Fibroblast of skin of back (primary cell): ENCODE measurements at places on chromosomes 6 and 20.

GRCh38 chr6:37693546-37694250 lies 4.0 kb downstream of the MDGA1 start:
- DNase-seq: no peak

DNA sequence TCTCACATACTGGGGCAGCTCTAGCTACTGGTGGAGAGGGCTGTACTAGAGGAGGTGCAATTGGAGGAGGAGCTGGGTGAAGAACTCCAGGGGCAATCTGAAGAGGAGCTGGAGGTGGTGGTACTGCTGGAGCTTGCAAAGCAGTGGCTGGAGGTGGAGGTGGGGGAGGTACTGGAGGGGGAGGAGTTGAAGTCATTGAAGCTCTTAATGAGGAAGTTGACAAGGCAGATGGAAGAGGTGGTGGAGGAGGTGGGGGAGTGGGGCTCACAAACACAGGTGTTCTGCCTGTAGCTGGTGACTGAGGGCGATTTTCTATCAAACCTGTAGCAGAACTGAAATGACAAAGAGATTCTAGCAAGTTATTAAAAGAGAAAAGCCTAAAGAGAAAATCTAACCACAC lies 77.6 kb downstream of the WASF1 start:
- DNase-seq: no peak

DNA sequence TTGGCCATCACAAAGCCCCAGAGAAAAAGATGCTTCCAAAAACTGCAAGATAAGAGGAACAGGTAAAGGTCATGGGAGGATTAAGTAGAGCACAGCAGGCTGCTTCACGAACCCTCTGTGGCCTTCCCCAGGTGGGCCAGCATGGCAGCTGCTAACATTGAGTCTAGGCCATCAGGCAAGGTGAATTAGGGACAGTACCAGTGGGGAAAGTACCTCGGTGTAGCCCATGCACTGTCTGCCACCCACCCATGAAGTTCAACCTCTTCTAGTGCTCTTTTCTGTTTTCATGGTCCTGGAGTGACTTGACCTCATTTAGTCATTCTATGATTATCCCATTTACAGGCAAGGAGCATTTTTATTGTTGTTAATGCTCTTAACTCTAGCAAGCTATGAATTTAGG lies 108.6 kb upstream of the DUSP22 start:
- no peak for DNase-seq

- peak; percentile 20 for DNase-seq
Measured at GRCh38 chr6:21115111-21115510, 478.4 kb upstream of the SOX4 start.

DNA sequence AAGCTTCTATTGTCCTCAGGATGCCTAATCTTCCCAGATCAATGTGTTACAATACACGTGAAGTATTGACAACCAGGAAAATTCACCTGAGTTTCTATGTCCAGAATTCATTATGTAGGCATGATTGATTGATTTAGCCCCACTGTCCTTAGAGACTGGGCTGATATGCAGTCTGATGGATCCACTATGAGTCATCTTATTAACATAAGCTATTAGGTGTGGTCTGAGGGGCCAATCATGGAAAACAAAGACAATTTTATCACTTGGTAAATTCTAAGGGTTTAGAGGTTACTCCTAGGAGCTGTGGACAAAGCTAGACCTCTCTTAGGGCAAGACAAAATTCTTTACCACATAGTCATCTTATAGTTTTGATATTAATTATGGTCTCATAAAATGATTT lies 41.3 kb upstream of the SLC35B3 start:
- DNase-seq: no peak

DNA sequence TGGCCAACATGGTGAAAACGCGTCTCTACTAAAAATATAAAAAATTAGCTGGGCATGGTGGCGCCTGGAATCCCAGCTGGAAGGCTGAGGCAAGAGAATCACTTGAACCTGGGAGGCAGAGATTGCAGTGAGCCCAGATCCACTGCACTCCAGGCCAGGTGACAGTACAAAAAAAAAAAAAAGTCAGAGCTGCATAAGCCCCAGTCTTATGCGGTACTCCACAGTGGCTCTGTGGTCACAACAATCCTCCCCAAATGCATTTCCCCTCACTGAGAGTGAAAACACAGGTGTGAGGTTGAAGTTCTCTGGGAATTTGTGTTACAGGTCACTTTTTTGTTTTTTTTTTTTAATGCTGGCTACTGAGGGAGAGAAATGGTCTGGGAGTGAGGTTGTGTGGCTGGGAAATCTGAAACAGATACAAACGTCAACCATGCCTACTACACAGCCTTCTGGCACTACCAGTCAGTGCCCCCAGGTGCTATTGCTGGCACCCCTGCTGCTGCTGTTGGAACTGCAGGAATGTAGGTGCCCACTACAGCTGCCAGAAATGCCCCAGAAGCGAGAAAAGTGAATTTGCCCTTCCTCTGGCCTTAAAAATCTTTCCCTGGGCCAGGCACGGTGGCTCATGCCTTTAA lies 5.7 kb downstream of the MRPS26 start:
- DNase-seq: no peak

DNA sequence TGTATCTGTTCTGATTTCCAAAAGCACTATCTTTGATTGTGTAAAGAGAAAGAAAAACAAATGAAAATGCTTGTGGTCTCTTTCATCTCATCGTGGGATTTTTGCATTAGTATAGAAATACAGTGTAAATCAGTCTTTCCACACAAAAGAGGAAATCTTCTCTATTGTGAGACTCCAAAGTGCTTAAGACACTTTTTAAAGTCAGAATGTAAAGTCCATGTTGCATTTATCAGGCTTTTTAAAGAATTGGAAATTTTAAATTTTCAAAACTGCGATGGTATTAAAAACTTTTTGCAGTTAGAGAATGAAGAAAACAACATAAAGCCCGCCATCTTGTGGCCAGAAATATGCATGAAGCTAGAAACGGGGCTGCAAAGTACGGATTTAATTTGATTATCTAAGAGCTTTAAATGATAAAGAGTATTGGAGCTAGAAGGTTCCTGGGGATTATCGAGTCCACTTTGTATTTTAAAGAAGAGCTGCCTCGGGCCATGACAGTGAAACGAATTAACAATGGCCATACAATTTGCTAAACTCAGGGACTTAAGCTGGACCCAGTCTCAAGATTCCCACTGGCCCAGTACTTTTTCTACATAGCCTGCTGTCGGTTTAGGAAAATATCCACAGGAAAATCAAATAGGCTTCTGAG lies 339.6 kb downstream of the ARHGAP18 start:
- DNase-seq: peak; percentile 54

DNA sequence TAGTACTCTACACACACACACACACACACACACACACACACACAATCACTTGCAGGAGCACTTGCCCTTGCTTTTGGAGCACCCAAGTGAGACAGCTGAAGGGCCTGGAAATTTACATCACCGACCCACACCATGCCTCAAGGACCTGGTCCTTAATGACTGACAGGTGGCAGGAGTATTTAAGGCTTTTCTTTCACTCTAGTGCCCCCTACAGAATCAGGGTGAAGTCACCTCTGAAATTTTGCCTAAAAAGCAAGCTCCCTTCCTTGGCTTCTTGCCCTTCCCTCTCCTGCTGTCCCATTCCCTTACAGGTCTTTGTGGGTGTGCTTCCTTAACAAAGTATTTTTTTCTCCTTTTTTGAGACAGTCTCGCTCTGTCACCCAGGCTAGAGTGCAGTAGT lies 353.5 kb upstream of the IRAK1BP1 start:
- DNase-seq: no peak

GRCh38 chr6:41599015-41599851 lies 39.0 kb upstream of the MDFI start:
- DNase-seq: no peak

- no peak for DNase-seq
Measured at GRCh38 chr6:159461998-159462397, 231.0 kb downstream of the SOD2 start.

DNA sequence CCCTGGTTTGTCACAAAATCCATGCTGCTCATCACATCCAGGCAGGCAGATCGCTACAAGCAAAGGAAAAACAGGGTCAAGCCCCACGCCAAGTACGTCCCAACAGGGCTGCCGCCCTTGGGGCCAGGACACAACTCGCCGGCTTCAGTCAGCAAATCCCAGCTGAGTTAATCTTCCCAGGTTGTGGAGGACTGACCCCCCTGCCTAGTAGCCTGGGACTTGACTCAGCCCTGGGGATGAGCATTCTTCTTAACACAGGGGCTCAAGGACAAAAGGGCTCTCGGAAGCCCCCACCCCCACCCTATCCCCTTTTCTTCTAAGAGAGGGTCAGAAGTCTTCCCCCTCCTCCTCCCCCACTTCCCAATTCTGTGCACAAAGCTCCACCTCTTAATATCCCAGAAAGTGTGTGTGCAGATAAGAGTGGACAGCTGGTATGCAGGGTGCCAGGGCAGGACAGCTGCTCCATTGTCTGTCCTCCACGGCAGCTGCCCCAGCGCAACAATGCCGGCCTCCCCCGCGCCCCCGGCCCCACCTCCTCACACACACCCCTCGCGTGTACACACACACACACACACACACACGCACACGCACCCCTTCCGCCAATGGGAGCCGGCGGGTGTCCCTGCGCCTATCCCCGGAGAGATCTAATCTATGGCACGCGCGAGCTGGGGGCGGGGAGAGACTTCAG lies 4.5 kb downstream of the DLL1 start:
- DNase-seq: no peak

GRCh38 chr6:16918586-16918985 lies 157.3 kb upstream of the ATXN1 start:
- no peak for DNase-seq

DNA sequence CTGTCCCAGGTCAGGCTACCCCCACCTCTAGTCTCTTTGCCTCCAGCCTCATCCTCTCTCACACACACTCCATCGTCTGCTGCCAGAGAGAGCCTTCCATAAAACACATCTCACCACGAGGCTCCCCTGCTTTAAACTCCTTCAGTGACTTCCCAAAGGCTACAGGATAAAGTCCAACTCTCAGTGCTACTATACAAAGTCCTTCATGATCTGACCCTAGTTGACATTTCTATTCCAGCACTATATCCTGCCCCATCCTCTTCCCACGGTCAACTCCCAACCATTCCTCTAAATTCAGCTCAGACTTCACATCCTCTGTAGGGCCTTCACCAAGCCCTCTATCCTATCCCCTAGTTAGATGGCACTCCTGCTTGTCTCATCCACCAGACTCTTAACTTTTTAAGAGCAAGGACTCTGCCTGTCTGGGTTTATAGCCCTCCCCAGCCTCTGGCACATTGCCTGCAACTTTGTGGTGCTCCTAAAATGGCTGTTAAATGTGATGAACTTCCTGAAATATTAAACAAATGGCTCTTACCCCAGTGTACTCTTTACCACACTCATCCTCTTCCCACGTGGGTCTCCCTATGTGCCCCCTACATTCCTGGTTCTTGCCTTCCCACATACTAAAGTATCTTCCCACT lies 36.1 kb downstream of the KIF16B start:
- no peak for DNase-seq

DNA sequence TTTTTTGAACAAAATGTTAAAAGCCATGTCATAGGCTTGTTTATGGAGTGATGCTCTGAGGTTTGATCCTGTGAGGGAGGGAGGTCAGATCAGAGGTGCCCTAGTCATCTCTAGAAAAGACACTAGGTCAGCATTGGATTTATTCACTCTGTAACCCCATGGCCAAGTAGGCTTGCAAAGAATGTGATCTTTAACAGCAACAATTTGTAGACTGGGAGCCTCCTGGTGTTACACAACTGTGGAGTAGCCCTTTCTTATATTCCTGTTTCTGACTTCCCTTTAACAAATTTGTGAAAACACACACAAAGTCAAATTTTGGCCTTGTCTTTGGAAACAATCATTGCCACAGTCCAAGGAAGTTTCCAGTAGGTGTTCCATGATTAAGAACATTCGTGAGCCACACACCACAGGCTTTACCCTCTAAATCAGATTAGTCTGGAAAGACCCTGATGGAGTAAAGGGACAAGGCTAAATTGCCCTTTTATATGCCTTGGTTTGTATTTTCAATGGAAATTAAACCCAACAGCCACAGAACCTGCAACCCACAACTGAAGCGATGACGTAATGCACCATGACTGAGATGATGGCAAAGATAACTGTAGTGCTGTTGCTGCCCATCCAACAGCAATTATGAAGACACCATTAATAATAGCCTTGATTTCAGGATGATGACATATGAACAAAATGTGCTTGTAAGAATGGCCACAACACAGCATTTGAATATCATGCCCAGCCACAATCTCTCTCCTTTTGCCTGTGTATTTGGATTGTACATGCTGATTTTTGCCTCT lies 22.1 kb downstream of the SCP2D1 start:
- DNase-seq: no peak
